ENCODE measurements at places on chromosomes 13 and 19.
A peak's percentile ranks its signal among the peaks of the same experiment; 100 is the strongest.

GRCh38 chr13:87274209-87274819 is 396.9 kb upstream of the SLITRK5 start:
- peak; percentile 3 for DNase-seq

DNA sequence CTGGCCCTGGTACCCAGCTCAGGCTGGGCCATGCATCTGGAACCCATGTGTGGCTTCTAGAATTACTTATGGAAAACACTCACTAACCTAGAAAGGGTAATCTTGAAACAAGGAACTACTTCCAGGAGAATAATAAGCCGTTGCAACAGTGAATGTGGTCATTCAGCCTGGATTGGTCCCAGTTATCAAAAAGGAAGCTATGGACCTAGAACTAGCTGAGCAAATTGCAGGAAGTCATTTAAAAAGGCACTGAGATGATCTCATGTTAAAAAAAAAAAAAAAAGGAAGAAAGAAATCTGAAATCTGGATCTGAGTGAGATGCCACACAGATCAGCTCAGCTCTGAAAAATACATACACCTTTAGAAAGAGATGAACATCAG is 59.6 kb downstream of the DCT start:
- DNase-seq, result no peak

- no peak for DNase-seq
Measured at GRCh38 chr13:79485014-79485811, 4.3 kb downstream of the NDFIP2 start.

- no peak for DNase-seq
Measured at GRCh38 chr19:41303954-41304353, 6.0 kb upstream of the CCDC97 start.

GRCh38 chr19:44499559-44499958 is 763 bp downstream of the ZNF180 start:
- no peak for DNase-seq

- no peak for DNase-seq
Measured at GRCh38 chr19:1230783-1231489, 6.9 kb downstream of the CBARP start.

DNA sequence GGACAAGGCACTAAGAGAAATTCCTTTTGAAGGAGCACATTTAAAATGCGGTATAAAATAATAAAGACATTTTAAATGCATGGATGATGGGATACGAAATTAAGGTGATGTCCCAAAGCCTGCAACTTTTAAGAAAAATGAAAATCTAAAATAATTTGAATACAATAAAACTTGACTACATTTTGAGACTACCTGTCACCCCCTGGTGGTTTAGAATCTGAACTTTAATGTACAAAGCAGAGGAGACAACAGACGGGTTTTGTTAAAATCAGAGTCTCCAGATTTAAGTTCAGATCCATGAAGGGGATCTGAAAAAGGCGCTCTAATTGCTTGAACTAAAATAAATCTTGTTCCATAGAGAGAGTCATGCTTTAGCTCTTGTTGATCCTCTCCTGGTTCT is 1129.3 kb upstream of the PCDH20 start:
- DNase-seq, result no peak

GRCh38 chr19:3024870-3025548 is 4.1 kb downstream of the TLE2 start:
- DNase-seq, result no peak

Data from urothelium cell line (cell line).